ENCODE measurements at places on chromosomes 2 and 18.

DNA sequence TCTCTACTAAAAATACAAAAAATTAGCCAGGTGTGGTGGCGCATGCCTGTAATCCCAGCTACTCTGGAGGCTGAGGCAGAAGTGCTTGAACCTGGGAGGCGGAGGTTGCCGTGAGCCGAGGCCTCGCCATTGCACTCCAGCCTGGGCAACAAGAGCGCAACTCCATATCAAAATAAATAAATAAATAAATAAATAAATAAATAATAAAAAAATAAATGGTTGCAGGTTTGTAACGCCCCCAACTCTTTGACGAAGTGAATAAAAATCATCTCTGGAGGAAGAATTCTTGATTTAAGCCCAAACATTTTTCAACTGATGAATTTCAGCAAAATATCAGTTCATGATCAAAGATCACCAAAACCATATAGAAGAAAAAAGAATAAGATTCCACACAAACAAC lies 13.3 kb upstream of the CNRIP1 start:
- DNase-seq = no peak

GRCh38 chr2:206764673-206765241 lies 371 bp downstream of the MDH1B start:
- DNase-seq = no peak

DNA sequence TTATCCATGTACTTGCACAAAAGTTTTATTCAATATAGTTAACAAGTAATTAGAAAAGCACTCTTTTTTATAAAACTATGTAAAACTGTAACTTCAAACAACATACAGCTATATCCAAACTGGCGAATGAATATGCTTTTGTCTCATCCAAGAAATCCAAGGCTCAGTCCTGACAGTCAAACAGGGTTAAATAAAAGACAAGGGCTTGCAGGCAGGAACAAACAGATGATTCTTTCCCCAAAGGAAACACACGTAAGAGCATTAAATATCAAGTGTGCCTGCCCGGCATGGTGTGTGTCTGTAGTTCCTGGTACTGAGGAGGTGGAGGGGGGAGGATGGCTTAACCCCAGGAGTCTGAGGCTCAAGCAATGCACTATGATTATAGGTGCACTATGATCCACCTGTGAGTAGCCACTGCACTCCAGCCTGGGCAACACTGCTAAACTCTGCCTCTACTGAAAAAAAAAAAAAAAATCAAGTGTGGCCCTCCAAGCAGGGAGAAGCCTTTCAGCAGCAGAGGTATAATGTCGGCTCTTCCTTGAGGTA lies 171.3 kb downstream of the DLGAP1 start:
- DNase-seq = no peak

GRCh38 chr2:31087491-31087890 lies 50.7 kb downstream of the GALNT14 start:
- no peak for DNase-seq

DNA sequence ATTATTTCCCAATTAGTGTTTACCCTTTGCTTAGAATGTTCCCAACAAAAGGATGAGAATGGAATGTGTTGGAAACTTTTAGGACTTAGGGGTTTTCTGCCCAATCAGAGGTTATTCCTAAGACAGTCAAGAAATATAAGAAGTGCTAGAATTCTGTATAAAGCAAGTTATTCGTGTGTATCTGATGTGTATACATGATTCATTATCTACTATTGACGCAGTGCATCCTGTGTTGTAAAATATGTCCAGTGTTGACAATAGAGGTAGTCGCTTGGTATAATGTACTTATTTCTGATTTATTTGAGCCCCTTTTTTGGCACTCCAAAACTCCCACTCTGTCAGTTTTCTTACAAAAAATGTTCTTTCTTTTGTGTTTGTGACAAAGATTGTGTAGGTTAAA lies 881 bp downstream of the PIKFYVE start:
- peak; percentile 0 for DNase-seq

Measured in CD4-positive, alpha-beta memory T cell (primary cell).